ENCODE measurements at places on chromosomes 6 and 20.

- no peak for DNase-seq
Observed at GRCh38 chr6:42095094-42095493, 44.8 kb downstream of the TAF8 start.

DNA sequence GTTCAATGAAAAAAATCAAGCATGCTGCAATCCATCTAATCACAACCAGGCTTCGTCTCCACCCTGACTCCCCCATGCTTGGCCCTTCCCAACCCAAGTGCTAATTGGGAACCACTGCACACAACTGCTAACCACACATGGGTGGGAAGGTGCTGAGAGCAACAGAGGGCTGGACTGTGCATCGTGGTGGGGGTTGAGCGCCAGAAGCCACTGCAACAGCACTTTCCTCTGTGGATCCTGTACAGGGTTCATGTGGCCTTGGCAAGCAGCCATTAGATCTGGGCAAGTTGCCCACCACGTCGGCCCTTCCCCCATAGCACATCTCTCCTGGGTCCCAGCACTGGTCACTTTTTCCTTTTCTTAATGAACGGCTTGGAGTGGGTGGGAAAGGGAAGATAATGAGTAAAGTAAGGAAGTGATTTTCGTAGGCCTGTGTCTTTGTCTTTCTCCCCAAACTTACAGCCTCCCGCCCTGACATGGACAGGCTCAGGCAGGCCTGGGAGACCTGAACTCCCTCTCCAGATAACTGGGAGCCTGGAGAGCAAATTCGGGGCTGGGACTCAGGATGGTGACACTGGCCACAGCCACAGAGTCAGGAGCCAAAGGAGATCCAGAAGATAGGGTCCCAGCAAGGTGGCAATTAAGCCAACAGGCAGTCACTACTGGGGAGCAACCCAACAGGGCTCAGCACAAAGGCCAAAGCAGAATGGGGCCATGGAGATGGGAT is 34.4 kb upstream of the MRPS10 start:
- DNase-seq: peak; percentile 21

DNA sequence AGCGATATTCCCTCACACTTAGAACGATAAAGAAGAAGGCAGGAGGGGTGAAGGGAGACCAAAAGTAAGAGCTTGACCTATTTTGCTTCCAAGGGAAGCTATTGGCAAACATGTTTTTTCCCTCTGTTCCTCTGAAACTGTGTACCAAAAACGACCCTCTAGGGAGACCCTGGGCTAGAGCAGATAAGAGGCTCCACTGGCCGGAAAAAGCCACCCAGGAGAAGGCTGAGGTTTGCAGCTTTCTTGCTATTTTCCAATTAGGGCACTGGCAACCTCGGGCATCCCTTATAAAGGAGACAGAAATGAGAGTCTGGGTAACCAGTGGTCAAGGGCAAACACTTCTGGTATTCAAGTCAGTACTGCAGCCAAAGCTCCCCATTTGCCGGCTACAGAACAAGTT is 168.0 kb downstream of the KIF16B start:
- DNase-seq: no peak

DNA sequence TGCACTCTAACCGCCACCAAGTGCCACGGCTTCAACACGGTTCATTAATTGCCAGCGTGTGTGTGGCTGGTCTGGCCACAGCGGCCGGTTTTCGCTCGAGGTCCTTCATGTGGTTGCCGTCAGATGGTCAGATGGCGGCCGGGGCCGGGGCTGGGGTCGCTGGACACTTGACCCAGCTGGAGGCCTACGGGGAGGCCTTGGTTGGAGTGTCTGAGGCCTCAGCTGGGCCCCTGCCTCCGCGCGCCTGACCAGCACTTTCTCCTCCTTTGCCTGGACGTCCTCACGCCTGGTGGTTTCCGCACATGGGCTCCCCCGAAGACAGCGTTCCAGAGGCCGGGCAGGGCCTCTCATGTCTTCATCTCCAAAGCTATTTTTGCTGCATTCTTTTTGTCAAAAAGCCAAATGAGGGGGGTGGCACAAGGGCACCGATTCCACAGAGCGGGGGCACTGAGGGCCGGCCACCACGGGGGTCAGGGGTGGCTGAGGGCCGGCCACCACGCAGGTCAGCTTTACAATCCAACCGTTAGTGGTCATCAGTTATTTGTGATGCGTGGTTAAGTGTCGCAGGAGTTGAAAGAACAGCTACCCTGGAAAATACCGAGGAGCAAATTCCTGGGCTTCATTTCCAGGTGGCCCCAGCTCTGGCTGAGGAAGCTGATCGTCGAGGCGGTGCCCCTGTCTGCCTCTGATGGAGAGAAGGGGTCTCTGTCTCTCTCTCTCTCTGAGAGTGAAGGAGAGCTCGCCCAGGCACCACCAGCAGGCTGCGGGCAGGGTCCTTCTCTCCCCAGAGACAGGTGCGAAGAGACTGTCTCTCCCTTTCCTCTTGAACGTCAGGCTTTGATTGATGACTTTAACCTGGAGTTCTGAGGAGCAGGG is 50.5 kb upstream of the FRMD1 start:
- no peak for DNase-seq

DNA sequence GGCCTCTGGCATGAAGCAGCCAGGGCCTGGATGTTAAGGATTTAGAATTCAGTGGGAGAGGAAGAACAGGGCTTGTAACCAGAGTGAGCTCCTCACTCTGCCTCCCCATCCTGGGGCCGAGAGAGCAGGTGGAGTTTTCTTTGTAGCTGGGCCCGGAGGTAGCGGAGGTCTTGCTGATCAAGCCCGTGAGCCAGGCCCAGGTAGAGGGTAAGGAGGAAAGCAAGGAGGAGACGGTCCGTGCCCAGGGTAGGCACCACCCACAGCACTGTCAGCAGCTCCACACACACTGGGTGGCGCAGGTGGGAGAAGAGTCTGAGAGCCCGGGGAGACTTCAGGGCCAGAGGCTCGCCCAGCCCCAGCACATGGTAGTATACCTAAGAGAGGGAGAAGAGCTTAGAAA is 2.1 kb upstream of the PPP1R18 start:
- no peak for DNase-seq

GRCh38 chr6:26347699-26348098 is 17.3 kb upstream of the BTN3A2 start:
- DNase-seq: no peak

GRCh38 chr6:170152124-170152926 is 138.6 kb downstream of the DLL1 start:
- DNase-seq: no peak

DNA sequence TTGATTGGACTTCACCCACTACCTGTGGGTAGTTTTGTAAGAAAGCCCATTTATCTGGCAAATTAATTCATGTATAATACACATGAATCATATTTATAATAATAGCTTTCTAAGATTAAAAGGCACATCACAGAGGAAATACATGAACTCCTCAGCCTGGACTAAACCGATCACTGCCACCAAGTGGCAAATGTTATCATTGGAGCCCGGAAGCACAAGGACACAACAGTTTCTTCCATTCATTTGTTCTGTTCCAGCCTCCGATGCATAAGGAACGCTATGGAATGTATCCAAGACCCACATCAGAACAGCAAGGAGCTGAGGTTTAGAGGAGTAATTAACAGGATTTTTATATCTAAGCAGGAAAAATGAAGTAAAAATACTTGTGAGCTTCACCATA is 13.9 kb upstream of the IPCEF1 start:
- no peak for DNase-seq

GRCh38 chr20:64106981-64107735 is at the start of gene NPBWR2:
NPBWR2 (minus strand) TSS chr20:64107565; CDS start chr20:64106831, 734 bp downstream.
- DNase-seq: no peak

- no peak for DNase-seq
Observed at GRCh38 chr6:45877970-45878590, 137.6 kb downstream of the CLIC5 start.

GRCh38 chr6:107355659-107356058 is 103.7 kb downstream of the PDSS2 start:
- no peak for DNase-seq

DNA sequence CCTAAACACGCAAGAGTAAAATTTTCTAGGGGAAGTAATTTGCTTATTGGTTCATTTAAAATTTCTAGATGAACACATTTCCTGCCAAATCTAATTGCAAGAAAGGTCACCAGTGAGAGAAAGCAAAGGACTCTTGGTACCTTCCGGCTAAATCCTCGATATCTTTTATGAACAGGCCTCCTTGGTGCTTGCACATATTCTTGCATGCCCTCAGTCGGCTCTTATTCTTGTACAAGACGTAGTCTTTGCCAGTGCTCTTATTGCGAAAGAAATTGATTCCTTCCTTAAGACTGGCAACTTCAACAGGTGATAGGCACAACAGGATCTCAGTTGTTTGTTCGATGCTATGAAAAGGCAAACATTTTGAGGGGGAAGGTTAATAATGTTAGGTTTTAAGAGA is 141.7 kb upstream of the CARMIL1 start:
- no peak for DNase-seq

DNA sequence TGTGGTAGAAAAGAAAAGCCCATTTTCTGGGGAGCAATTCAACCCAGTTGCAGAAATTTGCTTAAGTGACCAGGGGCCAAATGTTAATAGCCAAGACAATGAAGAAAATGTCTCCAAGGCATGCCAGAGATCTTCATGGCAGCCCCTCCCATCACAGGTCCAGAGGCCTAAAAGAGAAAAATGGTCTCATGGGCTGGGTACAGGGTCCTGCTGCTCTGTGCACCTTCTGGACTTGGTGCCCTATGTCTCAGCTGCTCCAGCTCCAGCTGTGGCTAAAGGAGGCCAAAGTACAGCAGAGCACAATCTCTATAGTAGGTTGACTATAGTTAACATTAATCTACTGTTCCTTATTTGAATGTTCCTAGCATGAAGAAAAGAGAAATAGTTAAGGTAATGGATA is 44.7 kb downstream of the FRK start:
- no peak for DNase-seq

- no peak for DNase-seq
Observed at GRCh38 chr20:47099825-47100441, 205.3 kb downstream of the EYA2 start.

DNA sequence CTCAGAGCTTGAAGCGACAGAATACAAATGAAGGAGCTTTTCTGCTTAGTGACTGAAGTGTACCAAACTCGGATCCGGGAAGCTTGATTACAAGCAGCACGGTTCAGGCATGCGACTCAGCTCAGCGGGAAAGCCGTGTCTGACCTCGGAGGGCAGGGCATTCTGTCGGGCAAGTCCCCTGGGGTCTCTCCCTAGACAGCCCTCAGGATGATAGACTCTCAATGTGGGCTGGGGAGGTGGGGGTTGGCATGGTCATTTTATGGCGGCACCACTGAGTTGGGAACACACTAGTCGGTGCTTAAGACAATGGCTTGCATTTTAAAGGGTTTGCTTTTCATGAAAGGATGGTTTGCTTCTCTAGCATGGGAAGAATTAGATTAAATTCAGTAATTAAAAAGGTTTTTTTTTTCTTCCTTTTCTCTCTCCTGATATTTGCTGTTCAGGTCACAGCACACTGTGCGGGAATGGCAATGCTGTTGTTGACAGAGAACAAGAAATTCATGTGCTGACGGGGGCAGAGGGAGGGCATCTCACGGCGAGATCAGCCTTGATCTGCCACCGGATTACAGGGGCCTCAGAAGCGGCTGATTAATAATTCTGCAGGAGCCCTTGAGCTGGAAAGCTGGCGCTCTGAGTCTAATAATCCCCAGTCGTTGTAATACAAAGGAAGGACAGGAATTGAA is 80.7 kb upstream of the TRAF3IP2 start:
- no peak for DNase-seq

- no peak for DNase-seq
Observed at GRCh38 chr6:160391419-160392116, 43.4 kb downstream of the SLC22A3 start.

GRCh38 chr6:5084781-5085647 is at the start of gene PPP1R3G:
PPP1R3G (plus strand) TSS chr6:5085341; CDS start chr6:5085486, 145 bp downstream.
- DNase-seq: no peak

- DNase-seq: no peak
Observed at GRCh38 chr20:46551522-46552381, 1.3 kb upstream of the OCSTAMP start.

- DNase-seq: no peak
Observed at GRCh38 chr6:163408352-163408991, 6.0 kb upstream of the QKI start.

DNA sequence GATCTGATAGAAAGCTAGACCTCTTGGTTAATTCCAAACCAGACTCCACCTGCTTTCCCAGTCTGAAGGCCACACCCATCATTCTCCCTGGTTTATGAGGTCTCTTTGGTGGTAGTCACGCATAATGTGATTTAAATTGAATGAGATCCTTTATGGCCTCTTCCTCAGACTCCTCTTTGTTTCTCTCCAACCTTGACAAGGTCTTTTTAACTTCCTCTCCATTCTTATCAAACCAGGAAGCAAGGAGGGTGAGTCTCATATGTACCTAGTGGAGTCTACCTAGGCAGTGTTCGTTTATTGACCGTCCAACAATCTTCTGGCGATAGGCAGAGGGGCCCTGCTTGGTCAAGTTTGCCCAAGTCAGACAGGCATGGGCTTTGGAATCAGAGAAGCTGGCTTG is 184.2 kb upstream of the LAMP5 start:
- DNase-seq: no peak

DNA sequence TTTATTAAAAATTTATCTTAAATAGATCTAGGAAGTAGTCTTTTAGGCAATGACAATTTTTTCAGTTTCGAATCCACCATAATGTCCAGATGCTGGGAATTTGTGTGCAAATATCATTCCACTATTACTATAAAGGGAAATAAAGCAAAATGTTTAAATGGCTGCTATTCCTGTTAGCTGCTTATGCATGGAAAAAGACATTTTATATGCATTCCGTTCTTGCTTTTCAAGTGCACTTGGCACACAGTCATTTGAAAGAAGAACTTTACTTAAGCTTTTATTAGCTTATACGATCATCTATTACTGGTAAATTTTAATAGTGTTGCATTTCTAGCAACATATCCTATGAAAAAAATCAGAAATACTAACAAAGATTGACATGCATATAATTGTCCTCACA is 42.0 kb downstream of the PRL start:
- no peak for DNase-seq

- DNase-seq: no peak
Observed at GRCh38 chr6:27553123-27553904, 80.4 kb upstream of the ZNF184 start.

- DNase-seq: no peak
Observed at GRCh38 chr6:498795-499231, 107.3 kb downstream of the IRF4 start.

DNA sequence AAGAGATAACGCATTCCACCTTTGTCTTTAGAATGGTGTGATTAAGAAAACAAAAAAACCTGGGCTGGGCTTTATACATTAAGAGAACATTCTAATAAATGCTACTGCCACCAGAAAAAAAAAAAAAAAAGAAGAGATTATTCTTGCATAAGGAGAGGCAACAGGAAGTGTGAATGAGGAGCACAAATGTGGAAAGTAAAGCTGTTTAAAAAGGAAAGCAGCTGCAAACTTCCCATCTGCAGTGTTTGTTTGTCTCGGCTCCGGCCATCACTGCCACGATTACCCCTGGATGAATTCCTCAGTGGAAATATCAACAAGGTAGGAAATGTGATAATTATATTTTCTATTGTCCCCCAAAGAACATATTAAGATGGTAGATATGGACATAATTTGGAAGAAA is 223.9 kb downstream of the PHF3 start:
- no peak for DNase-seq

DNA sequence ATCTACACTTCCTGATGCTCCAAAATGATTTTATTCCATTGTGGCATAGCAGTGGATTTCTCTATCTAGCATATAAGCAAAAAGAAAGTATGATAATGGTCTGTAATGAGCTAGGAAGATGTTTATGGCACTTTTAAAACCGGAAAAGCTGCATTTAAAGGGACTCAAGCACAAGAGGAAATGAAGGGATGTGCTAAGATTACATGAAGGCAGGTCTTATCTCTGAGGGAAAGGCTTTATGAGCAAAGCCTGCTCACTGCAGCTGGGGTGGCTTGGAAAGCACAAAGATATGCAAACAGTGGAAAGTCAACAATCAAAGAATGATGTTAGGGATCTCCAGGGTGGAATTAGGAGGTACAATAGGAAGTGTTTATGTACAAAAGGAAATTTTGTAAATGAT is 138.2 kb downstream of the TENT5A start:
- no peak for DNase-seq
